ENCODE measurements at places on chromosomes 2 and 18.
A peak's percentile ranks its signal among the peaks of the same experiment; 100 is the strongest.

DNA sequence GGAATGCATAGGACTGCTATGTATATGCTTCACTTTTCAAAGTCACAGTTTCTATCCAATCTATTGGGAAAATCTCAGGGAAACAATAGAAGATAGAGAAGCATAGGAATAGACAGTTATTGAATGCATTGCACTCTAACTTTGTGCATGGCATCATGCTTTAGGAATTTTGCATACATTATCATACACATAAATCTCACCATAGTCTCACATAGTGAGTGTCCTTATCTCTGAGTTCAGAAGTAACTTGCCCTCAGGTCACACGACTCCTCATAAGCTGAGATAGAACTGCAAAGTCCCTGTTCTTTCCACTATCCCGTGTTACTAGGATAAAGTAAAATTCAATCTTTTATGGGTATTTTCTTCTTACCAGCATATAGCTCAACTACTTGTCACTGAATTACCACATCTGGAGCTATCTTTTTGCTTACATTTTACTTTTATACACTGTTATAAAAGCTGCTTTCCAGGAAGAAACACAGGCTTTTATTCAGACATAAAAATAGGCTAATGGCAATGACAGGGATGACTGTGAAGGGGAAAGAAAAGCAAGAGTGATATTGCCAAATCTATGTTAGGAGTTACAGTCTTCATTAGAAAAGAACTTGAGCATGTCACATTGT lies 666.9 kb downstream of the XIRP2 start:
- no peak for DNase-seq

- no peak for DNase-seq
Measured at GRCh38 chr18:37465958-37466357, 99.6 kb downstream of the CELF4 start.

DNA sequence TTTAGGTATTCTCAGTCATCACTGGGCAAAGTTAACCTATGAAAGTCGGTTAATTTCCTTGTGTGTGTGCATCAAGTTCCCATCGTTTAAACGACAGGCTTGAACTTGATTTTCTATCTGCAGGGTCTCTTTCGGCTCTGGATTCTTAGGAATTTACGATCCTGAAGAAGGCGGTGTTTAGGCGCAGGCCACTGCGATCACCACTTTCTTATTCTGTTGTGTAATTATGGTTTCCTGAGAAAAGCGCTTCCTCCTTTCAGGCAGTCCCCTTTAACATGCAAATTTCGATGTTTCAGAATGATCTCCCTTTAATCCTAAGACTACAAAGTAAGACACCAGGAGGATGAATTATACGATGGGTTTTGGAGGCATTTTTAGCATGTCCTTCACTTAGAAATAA lies 27.9 kb upstream of the MBP start:
- no peak for DNase-seq

- DNase-seq = no peak
Measured at GRCh38 chr2:221334481-221335218, 237.5 kb downstream of the EPHA4 start.

- no peak for DNase-seq
Measured at GRCh38 chr2:15023221-15023620, 390.7 kb downstream of the LRATD1 start.

GRCh38 chr2:120305937-120306490 lies 39.9 kb upstream of the INHBB start:
- DNase-seq = no peak

GRCh38 chr2:10873790-10874437 lies 37.8 kb upstream of the KCNF1 start:
- DNase-seq = no peak

GRCh38 chr2:28620291-28620793 lies 124.5 kb downstream of the PLB1 start:
- no peak for DNase-seq

- no peak for DNase-seq
Measured at GRCh38 chr2:72141032-72141645, 6.5 kb downstream of the CYP26B1 start.

GRCh38 chr2:84160453-84160852 lies 298.6 kb downstream of the SUCLG1 start:
- DNase-seq = no peak

- no peak for DNase-seq
Measured at GRCh38 chr2:217092710-217093379, 233.0 kb upstream of the TNP1 start.

DNA sequence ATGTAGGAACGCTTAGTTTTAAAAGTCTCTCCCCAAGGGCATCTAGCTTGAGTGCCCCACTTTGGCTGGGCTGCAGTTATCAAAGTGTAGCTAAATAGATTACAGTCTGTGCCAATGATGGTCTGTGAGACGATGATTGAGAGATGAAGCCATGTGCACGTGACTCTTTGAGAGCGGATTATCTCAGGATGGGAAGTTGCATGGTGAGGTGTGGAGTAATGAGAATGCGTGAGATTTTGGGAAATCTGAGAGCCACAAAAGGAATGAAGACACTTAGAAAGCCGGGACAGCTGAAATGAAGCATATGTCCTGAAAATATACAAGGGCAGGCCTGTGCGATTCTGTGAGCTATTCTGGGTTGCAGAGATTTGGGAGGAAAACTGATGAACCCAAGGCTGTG lies 370.0 kb downstream of the TGIF1 start:
- DNase-seq = no peak

DNA sequence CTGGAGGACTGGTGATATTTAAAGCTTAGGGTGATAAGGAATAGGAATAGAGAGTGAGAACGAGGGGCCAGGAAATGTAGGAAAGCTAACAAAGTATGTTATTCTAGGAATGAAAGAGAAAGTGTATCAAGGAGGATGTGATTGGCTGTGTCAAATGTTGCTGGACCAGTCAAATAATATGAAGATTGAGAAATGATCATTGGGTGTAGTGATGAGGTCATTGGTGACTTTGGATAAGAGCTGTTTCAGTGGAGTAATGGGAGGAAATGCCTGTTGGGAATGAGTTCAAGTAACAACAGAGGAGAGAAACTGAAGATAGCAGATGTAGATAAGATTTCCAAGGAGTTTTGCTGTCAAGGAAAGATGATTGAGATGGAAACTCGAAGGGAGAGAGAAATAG lies 74.4 kb downstream of the UBE2E3 start:
- DNase-seq = no peak

- DNase-seq = no peak
Measured at GRCh38 chr2:127599211-127599610, 46.7 kb upstream of the GPR17 start.

DNA sequence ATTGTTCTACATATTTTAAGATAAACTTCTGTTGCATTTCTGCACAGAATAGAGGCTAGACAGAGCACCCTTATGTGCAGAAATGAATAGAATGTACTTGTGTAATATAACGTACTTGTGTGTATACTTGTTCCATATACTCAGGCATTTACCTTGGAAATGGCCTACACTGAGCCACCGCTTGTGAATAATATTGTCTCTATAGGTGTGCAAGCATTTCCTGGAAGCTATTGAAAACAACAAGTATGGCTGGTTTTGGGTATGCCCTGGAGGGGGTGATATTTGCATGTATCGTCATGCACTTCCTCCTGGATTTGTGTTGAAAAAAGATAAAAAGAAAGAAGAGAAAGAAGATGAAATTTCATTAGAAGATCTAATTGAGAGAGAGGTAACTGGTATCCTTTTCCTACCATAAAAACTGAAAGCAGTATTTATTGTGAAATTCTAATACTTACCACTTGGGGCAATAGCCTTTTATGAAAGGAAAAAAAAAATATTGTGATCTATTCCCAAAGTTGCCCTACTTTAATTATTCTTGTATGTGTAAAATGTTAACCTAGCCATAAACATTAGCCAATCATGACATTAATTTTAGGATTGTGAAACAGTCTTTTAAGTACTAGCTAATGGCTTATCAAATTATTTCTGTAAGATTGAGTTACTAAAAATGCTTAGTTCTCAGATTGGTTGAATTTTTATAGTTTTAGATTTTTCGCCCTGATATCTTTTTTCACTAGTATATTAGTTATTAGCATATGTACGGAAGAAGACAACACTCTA lies 18.0 kb downstream of the ZC3H15 start:
- DNase-seq = no peak

GRCh38 chr2:151138507-151138906 lies 123.2 kb downstream of the RBM43 start:
- no peak for DNase-seq

GRCh38 chr2:25418944-25419677 lies 77.4 kb upstream of the DNMT3A start:
- DNase-seq = no peak

GRCh38 chr2:102282678-102283091 lies 28.7 kb upstream of the IL1RL1 start:
- DNase-seq = no peak

- peak; percentile 60 for DNase-seq
Measured at GRCh38 chr2:222613715-222614331, 42.1 kb downstream of the FARSB start.

DNA sequence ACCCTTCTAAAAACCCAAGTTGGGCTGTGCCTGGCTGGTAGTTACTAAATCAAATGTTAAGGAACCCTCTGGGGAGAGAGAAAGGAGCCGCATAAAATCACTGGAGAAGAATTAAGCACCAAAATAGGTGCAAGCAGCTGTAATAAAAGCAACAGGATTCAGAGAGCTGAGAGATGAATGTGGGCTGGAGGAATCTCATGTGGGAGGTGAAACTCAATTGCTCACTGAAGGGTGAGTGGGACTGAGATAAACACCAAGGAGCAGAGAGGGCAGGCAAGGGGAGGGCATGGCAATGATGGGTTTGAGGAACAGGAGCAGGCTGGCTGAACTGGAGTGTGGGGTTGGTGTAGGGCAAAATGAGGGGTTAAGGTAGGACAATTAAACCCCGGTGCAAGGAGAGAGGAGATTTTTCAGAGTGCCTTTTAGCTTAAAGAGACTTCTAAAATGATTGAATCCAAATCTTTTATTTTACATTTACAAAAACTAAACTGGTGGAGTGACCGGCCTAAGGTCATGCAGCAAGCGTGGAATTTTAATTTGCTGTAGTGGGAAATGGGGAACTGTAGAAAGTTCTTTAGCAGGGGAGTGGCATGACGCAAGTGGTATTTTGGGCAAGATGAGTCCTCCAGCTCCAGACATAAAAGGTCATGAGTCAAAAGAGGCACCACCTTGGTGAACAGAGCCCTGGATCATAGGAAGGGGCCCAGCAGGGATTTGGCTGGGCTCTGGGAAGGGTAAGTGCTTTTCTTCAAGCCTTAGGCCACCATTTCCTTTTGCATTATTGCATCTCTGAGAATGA lies 10.5 kb downstream of the PLB1 start:
- DNase-seq = no peak

- DNase-seq = no peak
Measured at GRCh38 chr2:68230241-68231060, 21.9 kb downstream of the PPP3R1 start.

DNA sequence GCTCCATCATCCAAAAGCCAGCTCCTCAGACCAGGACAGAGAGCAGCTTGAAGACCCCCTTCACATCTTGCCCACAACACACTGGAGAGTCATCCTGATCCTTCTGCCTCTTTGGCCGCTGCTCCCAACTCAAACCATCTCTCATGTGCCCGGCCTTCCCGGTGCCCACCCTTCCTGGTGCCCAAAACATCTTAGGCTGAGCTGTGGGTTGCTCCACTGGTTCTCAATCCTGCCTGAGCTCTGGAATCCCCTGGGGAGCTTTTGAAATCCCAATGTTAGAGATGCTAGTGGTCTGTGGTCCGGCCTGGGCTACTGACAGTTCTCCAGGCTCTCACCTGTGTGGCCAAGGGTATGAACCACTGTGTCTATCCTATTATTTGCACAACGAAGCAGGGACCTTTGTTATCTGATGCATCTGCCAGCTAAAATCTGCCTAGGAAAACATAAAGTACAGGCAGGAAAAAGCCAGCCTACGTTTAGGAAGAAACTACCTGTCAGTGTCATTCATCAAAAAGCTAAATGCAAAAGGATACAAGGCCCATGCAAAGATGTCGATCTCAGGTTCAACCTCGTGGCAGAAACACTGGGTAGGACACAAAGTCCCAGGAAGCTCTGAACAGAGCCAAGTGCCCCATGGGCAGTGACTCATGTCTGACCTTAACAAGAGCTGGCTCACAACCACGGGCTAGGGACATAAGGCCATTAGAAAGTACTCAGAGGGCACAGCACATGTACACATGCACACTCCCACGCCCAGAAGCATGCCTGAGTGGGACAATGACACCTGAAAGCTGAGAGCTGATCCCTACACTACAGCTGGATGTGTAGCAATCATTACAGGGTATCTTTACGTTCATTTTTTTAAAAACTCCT lies 30.8 kb downstream of the TBC1D8 start:
- DNase-seq = no peak

DNA sequence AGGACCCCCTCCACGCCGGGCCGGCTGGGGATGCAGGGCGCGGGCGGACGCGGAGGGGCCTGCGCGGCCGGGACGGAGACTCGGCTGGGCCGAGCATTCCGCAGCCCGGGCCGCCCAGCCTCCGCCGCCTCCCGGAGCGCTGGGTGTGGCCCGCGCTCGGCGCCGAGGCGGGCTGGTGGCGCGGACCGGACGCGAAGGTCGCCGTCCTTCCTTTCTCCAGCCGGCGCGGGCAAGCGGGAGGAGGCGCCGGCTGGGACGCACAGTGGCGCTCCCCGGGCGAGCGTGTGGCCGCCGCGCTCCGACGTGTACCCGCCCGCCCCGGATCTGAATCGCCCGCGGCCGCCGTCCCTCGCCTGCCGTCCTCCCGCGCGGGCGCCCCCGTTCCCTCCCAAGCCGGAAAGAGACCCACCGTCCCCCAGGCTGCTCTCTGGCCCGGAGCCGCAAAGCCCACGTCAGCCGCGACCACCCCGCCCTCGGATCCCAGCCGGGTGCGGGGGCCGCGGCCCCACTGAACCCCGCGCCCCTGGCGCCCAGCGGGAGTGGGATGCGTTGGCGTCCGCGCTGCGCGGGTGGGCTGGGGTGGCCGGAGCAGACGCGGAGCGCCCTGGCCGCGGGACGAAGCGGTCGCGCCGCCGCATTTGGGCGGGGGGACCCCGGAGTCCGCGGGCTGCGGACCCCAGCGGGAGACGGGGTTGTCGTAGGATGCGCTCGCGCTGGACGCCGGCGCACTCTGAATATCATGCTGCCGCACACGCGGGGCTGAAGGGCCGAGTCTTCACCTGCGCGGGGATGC lies 634 bp downstream of the SPATS2L start:
- peak; percentile 61 for DNase-seq

DNA sequence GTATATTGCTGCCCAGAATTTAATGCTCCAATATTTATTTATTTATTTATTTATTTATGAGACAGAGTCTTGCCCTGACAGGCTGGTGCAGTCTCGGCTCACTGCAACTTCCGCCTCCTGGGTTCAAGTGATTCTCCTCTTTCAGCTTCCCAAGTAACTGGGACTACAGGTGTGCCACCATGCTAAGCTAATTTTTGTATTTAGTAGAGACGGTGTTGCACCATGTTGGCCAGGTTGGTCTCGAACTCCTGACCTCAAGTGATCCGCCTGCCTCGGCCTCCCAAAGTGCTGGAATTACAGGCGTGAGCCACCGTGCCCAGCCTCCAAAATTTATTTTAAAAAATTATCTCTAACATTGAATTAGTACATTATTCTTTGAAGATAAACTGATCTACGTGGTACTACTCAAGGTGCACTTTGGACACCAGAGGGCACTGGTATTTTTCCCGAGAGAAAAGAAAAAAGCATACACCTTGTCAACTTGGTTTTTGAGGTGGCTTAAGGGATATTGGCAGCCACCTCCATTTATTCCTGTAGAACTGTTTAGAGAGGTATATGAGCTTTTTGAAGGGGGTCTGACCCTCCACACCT lies 1.4 kb upstream of the IDH1 start:
- no peak for DNase-seq

- no peak for DNase-seq
Measured at GRCh38 chr18:12855916-12856315, 28.1 kb downstream of the PTPN2 start.
